ENCODE measurements at places on chromosomes 16 and 17. TPM values are rescaled to one million over a fixed set of nuclear protein-coding genes. Genes with fewer than 3 reads are reported as not detected.

RFWD3 gene
- 13.2 TPM for polyA plus RNA-seq

TBC1D28 gene
- not detected for polyA plus RNA-seq

LPO gene
- polyA plus RNA-seq, result 0.37 TPM

SLC35G6 gene
- not detected for polyA plus RNA-seq

GRCh38 chr16:57262841-57263540, 17.9 kb downstream of the ARL2BP start:
- no peak for DNase-seq

DNA sequence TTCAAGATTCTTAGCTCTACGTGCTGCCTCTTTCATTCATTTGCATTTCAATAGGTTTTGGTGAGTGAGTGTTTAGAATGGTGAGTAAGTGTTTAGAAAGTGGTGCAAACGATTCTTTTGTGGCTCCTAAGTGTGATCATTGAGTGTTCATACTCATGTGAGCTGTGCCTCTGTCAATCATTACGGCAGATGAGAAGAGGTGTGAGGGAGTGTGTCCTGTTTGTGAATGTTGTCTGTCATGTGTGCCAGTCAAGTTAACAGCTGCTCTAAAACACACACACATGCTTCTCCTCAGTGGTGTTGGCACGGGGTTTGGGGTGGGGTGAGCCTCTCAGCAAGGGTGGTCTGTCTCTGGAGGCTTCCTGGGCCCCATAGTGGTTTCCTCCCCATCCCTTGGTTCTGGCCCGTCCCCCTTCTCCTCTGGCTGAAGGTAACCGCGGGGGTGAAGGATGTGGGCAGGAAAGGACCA, 11.4 kb downstream of the MYL4 start:
- no peak for DNase-seq

DNA sequence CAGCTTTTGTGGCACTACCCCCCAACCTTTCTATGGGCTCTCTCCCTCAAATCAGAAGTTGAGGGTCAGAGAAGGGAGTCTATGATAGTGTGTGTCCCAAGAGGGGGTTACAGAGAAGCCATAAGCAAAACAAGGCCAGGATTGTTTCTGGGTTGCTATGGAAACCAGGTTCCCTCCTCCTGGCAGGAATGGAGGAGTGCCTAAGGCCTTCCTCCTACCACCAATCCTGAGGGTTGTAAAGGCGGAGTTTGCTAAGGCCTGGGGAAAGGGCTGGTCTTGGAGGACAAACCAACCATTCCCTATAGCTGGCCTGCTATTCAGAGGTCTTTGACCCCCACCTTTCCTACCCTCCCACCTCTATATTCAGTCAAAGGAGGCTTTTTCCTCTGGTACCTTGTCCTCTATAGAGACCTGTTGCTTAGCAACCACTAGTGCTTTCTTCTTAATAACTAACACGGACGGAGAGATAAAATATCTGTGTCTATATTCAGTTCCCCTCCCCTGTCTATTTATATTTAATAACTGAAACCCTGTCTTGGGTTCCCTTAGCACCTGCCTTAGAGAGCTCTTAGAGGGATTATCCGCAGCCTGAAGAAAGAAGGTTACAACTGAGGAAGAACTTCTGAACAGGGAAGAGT, 43.4 kb downstream of the NEUROD2 start:
- DNase-seq, result no peak

Data from muscle of arm (tissue), 14 donors.